NAMALWA (cell line): ENCODE measurements at places on chromosomes 16 and 17.

DNA sequence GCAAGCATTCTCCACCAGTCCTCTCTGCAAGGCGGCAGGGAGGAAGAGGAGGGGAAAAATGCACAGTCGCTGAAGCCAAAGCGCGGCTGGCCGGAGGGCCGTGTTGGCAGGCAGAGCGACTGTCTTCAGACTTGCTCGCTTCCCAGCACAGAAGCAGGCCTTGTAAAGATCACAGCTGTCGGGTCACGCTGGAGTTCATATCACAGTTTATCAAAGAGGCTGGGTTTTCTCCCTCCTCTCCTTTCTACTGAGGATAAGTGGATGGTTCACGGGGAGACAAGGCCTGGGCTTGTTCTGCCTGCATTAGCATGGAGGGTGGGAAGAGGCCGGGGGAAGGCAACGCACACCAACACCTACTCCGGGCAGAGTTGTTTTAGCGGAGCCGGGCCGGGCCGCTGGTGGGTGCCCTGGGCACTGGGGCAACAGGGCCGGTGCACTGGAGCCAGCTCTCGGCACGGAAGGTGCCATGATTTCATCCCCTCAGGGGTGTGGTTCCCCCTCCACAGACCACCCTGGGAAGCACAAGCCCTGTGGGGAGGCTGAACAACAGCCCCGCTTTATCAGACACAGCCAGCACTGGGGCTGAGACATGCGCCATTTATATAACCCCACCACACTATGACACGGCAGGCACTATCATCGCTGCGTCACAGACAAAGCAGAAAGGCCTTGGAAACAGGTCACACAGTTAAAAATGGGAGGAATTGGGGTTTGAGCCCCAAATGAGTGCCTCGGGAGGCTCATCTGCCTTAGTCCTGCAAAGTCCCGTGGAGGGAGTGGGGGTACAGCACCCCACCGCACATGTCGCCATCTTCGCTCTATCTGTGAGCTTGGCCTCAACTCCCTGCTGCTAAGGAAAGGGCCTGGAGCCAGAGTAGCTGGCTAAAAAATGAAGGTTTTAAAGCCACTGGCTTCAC, 40.3 kb upstream of the MTSS2 start:
- no peak for DNase-seq

GRCh38 chr16:49836218-49836617, 19.7 kb downstream of the ZNF423 start:
- DNase-seq: no peak

DNA sequence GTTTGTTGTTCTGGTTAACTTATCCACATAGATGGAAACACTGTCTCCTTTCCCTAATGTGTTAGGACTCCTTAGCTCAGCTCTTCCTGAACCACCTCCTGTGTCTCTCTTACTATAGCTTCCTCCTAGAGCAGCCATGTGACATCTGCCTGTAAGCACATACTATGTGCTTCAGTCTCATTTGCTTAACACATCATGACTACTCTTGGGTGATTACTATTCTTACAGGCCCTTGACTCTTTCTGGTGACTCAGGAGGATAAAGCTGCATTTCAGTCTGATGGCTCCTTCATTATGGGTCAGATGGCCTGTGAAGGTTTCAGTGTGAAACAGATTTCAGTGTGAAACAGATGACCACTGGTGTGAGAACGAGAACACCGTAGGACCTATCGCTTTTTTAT, 320 bp upstream of the KRTAP4-2 start:
- DNase-seq: no peak

- DNase-seq: peak; percentile 6
These were observed 67.4 kb downstream of the SIAH1 start for GRCh38 chr16:48317614-48318315.

GRCh38 chr16:56993204-56993603, 3.8 kb downstream of the NLRC5 start:
- DNase-seq: no peak

GRCh38 chr17:73324160-73324475, 12.3 kb upstream of the CDC42EP4 start:
- no peak for DNase-seq

DNA sequence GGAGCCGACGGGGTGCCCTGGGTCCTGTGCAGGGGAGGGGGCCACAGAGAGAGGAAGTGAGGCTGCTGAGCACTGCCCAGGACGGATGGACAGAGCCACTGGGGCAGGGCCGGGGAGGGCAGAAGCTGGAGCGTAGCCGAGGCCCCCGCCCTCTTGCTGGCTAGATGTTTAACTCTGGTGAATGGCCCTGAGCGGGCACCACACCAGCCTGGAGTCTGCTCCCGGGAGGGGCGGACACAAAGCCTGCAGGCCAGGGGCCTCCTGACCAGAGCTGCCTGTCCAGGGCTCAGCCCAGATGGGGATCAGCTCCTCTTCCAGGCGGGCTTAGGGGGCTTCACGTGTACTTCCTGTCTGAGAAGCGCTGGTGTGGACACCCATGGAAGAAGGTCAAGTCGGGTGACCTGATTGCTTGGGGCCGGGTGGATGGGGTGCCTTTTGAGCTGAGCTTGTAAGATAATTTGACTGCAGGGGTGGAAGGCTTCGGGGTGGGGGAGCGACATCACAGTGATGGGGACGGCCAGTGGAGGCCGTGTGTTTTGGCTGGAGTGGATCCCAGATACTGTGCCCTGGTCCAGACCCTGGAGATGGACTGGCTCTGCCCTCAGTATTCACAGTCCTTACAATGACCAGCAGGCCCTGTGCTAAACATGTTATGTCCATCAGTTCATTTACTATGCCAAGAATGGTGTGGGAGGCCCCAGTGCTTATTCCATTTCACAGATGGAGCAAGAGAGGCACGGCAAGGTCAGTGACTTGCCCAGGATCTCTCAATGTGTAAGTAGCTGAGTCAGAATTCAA, 33.7 kb upstream of the CIBAR2 start:
- no peak for DNase-seq

- no peak for DNase-seq
These were observed 583 bp upstream of the CYLD start for GRCh38 chr16:50741225-50741780.

GRCh38 chr17:41393294-41393693, 4.1 kb downstream of the KRT31 start:
- no peak for DNase-seq

GRCh38 chr17:57405491-57406072, 149.3 kb downstream of the MSI2 start:
- no peak for DNase-seq

DNA sequence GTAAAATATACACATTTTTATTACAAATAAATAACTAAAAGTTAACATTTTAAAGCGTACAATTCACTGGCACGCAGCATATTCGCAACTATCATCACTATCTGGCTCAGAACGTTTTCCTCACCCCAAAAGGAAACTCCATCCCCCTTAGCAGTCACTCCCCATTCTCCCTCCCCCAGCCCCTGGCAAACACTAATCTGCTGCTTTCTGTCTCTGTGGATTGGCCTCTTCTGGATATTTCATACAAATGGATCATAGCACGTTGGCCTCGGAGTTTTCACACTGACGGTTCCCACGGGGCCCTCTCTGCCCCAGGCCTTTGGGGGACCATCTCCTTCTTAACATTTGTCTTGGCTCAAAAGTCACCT, 64.6 kb downstream of the RTN4RL1 start:
- DNase-seq: no peak

GRCh38 chr17:2893422-2893914, 97.2 kb downstream of the RAP1GAP2 start:
- DNase-seq: no peak

GRCh38 chr17:19646788-19647696, 1.5 kb upstream of the ALDH3A2 start:
- peak; percentile 1 for DNase-seq

GRCh38 chr17:72305472-72305871, 184.7 kb downstream of the SOX9 start:
- DNase-seq: no peak

GRCh38 chr17:42889809-42890208, 10.8 kb upstream of the G6PC1 start:
- DNase-seq: no peak

DNA sequence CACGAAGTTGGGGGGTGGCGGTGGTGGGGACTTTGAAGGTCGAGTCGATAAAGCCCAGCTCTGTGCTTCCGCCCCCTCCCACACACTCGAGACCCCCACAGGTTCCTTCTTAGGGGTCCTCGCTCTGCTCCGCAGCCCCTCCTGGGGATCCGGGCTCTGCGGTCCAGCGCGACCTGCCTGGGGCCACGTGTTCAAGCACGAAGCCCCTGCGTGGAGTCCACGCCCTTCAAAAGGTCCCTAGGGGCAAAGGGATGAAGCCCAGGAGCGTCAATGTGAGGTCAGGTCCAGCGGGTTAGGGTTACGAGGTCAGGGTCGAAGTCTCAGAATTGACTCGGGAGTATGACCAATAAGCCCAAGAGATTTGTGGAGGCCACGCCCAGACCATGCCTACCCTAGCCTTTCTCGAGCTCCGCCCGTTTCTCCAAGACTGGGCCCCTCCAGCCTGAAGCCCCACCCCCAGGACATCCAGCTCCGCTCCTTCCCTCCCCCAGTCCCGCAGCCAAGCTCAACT, 786 bp upstream of the CACNA1G start:
- DNase-seq: no peak
